ENCODE measurements at places on chromosomes 6 and 20. TPM values are rescaled to one million over a fixed set of nuclear protein-coding genes. Genes with fewer than 3 reads are reported as not detected.

The OOEP gene
- total RNA-seq: 0.47 TPM

The COL19A1 gene
- not detected for total RNA-seq

The ARFGEF3 gene
- 0.47 TPM for total RNA-seq

The PTK7 gene
- total RNA-seq: 4.3 TPM

The DNAH8 gene
- total RNA-seq: not detected

The RAB44 gene
- not detected for total RNA-seq

The CRISP3 gene
- total RNA-seq: not detected

The FKBP5 gene
- total RNA-seq: 85.0 TPM

The NR2E1 gene
- total RNA-seq: not detected

The MROH8 gene
- total RNA-seq: 1.3 TPM
